ENCODE measurements at places on chromosomes 1 and 21.

DNA sequence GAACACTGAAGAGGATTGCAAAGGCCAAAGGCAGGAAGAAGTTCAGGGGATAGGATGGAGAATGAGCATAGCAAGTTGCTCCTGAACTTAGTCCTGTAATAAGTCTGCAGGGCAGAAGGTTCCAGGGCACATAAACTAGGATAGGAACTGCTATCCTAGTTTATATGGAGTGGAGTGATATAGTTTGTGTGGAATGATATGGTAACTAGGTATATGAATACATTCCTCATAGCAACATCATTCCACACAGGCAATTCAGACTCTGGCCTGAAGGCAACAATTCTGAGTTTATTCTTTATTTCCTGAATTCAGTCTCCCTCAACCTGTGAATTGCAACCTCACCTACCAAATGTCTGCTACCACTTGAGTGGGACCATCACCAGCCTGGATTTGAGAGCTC is 154.9 kb upstream of the GREM2 start:
- no peak for DNase-seq

DNA sequence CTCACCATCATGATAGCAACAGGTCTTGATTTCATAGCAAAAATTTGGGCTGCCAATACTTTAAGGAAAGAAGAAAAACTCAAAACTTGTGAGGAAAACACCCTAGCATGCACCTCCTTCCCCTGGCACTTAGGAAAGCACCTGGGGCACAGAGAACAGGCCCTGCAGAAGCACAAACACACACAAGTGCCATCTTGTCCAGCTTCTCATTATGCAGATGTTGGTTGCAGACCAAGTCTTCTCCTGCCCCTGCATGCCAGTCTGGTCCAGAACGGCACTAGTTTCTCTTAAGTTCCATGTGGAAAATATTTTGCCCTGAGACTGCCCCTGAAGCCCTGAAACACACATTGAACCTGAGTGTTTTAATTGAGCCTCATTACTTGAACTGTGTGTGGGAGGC is 6.3 kb upstream of the ETV3 start:
- no peak for DNase-seq

DNA sequence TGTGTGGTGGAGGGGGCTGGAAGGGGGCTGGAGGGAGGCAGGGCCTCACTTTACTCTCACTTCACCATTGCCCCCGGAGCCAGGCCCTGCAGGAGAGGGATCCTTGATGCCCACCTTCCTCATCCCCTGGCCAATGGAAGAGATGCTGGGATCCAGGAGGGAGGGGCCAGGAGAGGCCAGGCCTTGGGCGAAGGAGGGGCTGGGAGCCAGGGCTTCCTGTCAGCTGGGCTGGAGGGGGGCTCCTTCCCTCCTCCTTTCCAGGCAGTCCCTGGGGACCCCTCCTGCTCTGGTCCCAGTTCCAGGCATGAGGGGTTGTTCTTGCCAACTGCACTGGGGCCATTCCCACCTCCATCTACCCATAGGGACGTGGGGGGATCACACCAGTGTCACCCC is 5.7 kb downstream of the AHDC1 start:
- no peak for DNase-seq

DNA sequence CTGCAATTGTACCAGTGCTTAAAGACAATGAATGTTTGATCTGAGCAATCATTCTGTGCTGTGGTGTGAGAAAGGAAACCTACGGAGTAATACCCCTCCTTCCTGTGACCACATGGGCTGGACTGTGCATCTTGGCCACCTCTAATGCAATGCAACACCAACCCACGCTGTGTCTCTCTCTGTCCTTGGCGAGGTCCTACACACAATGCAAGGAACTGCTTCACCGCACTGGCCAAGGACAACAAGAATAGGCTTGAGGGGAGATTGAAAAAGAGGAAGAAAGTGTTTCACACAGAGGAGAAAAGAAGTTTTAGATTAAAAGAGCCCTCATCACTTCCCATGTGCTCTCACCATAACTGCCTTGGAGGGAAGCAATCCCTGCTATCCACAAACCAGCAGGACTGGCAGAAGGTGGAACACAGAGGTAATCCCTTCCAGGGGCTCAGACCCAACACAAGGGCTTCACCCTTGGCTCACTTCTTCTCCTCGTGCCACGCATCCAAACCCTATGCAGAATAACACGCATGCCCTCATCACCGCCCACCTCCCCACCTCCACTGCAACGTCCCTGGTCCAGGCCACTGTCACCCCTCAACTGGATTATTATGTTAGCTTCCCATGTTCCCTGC is 112.5 kb upstream of the ERG start:
- DNase-seq, result no peak

GRCh38 chr21:33940881-33941245 is 25.3 kb upstream of the ATP5PO start:
- DNase-seq, result no peak

DNA sequence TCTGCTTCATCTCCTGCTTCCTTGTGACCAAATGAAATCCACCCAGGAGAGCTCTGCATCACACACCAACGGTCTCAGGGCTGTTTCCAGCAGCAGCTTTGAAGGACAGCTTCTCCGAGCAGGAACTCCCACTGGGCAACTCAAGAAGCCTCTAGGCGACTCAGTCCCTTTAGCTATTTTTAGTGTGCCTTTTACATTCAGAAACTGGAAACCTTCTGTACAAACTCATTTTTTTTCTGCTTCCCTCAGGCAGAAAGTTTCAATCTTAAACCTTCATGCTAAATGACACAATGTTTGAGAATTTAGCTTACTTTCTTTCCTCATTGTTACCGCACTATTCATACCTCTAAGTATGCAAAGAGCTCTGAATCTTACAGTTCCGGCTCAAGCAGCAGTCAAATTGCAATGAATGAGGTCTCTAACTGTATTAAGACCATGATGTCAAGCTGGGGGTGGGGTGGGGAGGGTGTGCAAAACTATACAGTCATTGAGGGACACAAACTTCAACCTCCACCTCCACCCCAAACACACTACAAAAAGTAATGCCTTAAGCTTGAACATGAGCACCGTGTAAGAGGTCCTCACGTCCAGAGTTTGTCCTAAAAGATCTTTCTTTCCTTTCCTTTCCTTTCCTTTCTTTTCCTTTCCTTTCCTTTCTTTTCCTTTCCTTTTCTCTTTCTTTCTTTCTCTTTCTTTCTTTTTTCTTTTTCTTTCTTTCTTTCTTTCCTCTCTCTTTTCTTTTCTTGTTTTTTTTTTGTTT is 16.4 kb upstream of the TARBP1 start:
- DNase-seq, result no peak
